Nephron progenitor cell (in vitro differentiated cells): ENCODE measurements at places on chromosomes 4 and X.

- peak; percentile 64 for DNase-seq
Measured at GRCh38 chr4:2817701-2818350, 24.9 kb downstream of the SH3BP2 start.

- DNase-seq = no peak
Measured at GRCh38 chrX:68411729-68412128, 21.6 kb downstream of the OPHN1 start.

GRCh38 chr4:168220893-168221292, 97.7 kb downstream of the DDX60 start:
- DNase-seq = no peak

GRCh38 chrX:13219991-13220764, 99.7 kb downstream of the ATXN3L start:
- DNase-seq = no peak

GRCh38 chr4:109177096-109177810, 125.2 kb downstream of the COL25A1 start:
- no peak for DNase-seq

GRCh38 chr4:159547645-159548308, 444.9 kb downstream of the RAPGEF2 start:
- DNase-seq = no peak

- peak; percentile 83 for DNase-seq
Measured at GRCh38 chr4:5890063-5890727, 2.7 kb downstream of the CRMP1 start.

- no peak for DNase-seq
Measured at GRCh38 chrX:65241059-65241721, 264.9 kb upstream of the ZC4H2 start.

DNA sequence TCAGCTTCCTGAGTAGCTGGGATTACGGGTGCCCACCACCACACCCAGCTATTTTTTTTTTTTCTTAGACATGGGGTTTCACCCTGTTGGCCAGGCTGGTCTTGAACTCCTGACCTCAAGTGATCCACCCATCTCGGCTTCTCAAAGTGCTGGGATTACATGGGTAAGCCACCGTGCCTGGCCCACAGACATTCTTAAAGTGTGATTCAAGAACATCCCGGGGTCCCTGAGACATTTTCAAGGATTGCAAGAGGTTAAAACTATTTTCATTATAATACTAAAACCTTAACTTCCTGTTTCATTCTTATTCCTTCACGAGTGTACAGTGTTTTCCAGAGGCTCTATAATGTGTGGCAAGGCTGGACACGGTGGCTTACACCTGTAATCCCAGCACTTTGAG, 318.7 kb downstream of the CAMK2D start:
- no peak for DNase-seq

GRCh38 chrX:23811656-23812055, 28.7 kb downstream of the SAT1 start:
- DNase-seq = no peak

DNA sequence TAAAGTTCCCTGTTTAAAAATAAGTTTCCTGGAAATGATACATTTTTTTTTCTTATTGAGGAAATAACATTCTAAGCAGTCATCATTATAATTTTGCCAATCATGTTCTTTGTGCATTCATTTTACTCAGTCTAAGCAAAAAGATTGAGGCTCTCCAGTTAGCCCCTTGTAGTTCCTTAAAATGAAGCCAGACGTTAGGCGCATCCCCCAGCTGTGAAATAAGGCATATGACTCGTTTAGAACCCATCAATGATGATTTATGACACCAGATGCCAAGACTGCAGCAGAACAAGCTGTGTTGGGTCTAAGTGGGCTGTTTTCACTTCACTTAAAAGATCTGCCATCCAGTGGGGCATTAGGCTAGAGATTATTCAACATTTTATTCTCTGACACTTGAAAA, 17.0 kb downstream of the PDGFC start:
- no peak for DNase-seq

- DNase-seq = no peak
Measured at GRCh38 chrX:105872941-105873340, 50.6 kb downstream of the NRK start.

GRCh38 chrX:38379088-38379487, 26.7 kb downstream of the OTC start:
- DNase-seq = no peak

DNA sequence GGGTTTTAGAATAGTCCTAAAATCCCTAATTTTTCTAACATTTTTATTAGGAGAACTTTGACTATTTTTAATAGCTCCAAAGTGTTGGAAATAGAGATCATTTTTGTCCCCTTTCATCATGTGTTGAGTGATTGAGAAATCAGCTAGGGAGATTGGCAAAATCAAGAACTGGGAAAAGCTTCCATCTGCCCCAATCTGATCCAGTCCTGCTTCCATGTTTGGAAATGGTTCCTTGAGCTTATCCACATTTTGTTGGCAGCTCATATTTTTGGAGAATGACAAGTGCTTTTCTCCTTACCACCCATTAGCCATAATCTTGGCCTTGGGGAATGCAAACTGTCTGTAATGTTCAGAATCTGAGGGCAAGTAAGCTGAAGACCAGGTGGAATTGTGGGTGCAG, 73.9 kb downstream of the SYNPO2 start:
- no peak for DNase-seq

- DNase-seq = no peak
Measured at GRCh38 chrX:36568946-36569345, 439.2 kb upstream of the FAM47C start.

DNA sequence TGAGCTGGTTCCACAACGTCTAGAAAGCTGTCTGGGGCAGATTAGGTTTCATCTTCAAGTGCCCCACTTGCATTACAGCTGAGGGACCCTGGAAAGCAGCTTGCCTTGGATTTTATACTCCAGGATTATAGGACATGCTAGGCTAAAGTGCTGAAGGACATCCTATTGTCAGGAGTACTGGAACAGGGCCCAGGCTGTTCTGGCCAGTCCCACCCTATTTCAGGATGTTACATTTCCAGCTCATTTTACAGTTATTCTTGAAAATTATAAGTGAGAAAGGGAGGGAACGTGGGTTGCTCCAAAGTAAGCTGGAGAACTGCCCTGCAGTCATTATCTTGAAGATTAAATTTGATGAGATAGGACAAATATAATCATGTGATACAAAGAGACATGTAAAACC, 71.0 kb upstream of the UGT8 start:
- no peak for DNase-seq

DNA sequence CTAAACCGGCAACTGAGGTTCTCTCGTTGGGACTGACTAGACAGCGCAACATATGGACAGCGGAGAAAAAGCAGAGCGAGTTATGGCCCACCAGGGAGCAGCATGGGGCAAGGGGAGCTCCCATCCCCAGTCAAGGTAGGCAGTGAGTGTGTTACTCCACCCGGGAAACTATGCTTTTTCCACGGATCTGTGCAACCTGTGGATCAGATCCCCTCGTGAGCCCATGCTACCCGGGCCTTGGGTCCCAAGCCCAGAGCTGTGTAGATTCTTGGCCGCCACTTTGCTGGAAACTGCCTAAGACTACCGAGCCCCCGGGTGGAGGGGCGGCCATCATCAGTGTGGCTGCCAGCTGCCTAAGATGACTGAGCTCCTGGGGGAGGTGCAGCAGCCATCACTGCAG, 140.9 kb downstream of the PAPSS1 start:
- no peak for DNase-seq

- DNase-seq = no peak
Measured at GRCh38 chr4:74873545-74874301, 59.2 kb upstream of the PARM1 start.

DNA sequence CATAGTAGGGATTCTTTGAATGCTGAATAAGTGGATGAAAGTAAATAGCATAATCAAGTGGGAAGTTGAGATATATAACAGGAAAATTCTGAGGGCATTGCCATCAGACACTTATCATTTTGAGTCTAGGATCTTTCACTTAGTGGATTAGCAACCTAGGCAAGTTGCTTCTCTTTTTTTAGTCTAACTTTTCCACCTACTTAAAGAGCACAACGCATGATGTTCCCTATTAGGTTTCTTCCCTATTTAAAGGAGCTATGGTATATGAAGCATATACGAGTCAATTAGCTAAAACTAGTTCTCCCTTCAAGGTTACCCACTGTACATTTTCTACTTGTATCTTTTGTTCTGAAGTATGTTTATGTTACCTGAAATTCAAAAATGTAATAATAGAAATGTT, 67.1 kb upstream of the HS3ST1 start:
- DNase-seq = no peak

GRCh38 chrX:38694394-38694793, 106.9 kb upstream of the MID1IP1 start:
- DNase-seq = no peak

- DNase-seq = peak; percentile 22
Measured at GRCh38 chrX:43456063-43456462, 200.0 kb upstream of the MAOA start.

GRCh38 chrX:134484039-134484438, 24.1 kb downstream of the HPRT1 start:
- DNase-seq = no peak

- DNase-seq = no peak
Measured at GRCh38 chr4:105936901-105937300, 41.6 kb downstream of the NPNT start.

- no peak for DNase-seq
Measured at GRCh38 chrX:132692066-132692465, 203.2 kb upstream of the MBNL3 start.
